ENCODE measurements at places on chromosomes 2 and 18.

- DNase-seq = no peak
These were observed 37.9 kb upstream of the GPC1 start for GRCh38 chr2:240397542-240397916.

- no peak for DNase-seq
These were observed 61.4 kb upstream of the SLC14A2 start for GRCh38 chr18:45553723-45554388.

DNA sequence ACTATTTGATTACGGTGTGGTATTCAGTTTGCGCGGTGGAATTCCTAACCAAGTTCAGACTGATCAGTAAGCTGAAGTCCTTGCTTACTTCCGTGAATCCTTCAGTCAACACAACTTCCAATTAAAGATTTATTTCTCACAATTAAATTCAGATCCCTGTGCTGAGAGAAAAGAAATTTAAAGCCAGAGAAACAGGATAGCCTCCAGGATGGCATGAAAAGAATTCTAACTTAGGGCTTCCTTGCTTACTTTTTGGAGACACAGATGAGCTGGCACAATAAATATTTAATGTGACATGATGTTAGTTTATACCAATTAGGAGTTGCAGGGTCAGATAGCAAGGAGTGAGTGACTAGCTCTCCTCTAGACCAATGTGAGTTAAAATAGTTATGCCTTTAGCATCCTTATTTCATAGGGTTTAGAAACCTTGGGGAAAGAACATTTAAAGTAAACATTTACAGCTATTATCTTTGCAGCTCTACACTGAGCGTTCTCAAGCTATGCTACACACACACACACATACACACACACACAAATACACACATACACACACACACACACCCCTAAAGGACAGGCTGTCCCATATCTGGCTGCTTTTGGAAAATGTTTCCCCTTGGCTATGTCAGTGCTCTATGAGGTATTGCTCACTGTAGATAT is 151.0 kb downstream of the TRIB2 start:
- no peak for DNase-seq

- DNase-seq = no peak
These were observed 94.9 kb downstream of the MGAT5 start for GRCh38 chr2:134348760-134349159.
